ENCODE measurements at places on chromosomes 2 and 18.

DNA sequence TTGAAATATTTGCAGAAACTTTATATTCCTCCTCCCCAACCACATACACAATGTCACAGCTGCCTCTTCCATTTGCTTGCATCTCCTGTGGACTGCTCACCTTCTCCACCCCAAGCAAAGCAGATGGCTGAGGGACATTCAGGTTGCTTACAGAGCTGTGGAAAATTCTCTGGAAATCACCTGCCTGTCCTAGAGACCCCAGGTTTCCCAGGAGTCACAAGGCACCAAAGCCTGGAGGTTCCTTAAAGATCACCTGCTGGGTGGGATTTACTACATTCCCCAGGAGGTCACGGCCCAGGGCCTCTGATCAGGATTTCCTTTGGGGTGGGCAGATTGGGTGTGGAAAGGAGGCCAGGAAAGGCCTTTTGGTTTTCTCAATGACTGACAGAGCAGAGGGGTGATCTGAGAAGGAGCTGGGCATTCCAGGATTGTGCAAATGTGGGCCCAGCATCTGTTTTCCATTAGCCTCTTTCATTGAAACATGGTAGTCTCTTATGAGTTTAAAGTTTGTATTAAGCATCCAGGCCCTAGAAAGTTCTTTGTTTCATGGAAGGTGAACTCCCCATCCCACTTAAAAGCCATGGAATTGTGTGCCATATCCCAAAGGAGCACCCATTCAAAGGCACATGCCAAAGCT lies 410.7 kb upstream of the TNP1 start:
- no peak for DNase-seq

- DNase-seq: no peak
Measured at GRCh38 chr2:102120261-102120660, 22.3 kb upstream of the IL1R1 start.

DNA sequence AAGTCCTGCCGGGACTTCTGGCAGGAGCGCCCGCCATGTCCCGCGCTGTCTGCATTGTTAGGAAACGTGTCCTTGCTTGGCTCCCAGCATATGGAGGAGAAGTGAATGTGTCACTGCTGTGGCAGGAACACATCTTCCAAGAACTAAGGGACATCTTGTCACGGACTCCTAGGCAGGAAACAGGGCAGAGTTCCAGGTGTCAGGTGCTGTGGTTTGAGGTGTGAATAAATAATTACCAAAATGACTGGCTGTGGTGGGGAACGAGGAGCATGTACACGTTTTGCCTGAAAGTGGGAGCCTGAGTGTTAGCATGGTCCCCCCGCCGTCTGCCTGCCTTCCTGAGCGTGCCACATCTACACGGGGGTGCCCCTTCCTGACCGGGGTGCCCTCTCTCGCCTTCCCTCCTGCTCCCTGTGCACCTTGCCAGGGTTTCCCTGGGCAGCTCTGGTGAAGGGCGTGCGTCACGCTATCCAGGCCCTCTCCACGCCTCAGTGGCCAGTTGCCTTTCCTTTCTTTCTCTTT lies 237.5 kb downstream of the LDLRAD4 start:
- no peak for DNase-seq

GRCh38 chr2:187093771-187094412 lies 244.9 kb upstream of the ZSWIM2 start:
- no peak for DNase-seq

- no peak for DNase-seq
Measured at GRCh38 chr18:52531836-52532235, 191.8 kb downstream of the DCC start.

DNA sequence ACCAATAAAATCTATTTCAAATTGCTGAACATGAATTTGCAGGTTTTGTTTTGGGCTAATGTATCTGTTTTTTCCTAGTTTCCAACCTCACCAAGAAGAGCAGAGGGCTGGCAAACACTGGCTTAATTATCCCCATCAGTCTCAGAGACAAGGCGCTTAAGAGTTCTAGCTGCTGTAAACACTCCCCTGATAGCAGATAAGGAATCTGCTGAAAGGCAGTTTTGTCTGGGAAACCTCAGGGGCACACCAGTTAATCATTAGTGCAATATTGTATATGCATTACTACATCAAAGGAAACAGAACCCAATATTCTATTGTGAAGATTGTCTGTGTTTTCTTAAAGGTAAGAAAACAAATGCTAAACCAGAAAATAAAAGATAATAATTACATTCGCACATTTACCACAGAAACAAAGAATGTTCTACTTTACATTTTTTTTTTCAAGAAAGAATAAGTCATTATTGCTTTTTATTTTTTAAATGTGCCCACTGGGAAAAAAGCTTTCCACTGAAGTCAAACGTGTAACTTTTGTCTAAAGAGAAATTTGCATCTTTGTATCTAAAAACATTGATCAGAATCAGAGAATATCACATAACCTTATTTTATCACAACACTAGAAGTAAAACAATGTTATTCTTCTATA lies 179.1 kb downstream of the ERBB4 start:
- no peak for DNase-seq

DNA sequence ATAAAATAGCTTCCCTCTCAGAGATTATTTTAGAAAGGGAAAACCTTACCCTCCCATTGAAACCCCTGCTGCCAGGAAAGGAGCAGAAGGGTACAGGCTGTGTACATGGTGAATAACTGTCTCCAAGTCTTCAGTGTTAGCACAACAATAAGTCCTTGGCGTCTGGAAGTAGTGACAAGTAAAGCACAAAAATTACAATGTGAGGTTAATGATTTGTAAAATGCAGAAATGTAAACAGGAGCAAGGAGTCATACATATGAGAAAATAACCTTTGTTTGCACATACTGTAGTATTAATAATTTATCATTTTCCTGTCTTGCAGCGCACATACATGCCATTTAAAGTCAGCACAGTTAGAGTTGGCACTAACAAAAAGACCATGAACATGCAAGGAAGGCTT lies 40.5 kb downstream of the ABHD3 start:
- DNase-seq: no peak

DNA sequence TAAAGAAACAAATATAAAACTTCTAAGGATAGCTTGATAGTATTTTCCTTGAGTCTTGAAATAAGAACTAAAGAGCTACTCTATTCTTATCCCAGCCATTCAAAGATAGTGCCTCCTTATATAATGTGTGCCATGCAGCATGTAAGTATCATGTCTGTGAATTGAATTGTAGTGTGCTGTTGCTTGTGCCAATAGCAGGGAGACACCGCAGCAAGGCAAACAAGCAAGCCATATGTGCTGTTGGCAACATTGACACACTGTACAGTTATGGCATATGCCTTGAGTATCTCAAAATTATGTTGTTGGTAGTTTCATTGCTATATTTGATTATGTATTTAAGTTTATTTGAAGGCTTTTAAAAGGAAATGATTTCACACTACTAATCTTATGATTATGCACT lies 58.2 kb downstream of the ERBB4 start:
- DNase-seq: no peak

GRCh38 chr2:12010779-12011178 lies 264.3 kb downstream of the LPIN1 start:
- DNase-seq: no peak

DNA sequence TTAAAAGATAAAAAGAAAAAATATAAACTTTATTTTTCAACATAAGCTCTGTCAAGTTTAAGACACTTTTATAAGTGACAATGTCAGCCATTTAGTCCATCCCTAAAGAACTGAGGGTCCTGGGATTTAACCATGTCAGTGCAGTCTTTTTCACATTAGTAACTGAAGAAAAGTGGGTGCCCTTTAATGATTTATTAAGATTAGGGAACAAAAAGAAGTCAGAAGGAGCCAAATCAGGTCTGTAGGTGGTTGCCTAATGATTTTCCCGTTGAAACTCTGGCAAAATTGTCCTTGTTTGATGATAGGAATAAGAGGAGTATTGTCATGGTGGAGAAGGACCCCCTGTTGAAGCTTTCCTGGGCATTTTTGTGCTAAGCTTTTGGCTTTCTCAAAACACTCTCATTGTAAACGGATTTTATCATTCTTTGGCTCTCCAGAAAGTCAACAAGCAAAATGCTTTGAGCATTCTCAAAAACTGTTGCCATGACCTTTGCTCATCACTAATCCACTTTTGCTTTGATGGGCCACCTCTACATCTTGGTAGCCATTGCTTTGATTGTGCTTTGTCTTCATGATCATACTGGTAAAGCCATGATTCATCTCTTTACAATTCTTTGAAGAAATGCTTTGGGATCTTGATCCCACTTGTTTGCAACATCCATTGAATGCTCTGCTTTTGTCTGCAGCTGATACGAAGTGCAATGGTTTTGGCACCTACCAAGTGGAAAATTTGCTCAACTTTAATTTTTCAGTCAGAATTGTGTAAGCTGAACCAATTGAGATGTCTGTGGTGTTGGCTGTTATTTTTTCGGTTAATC lies 22.0 kb downstream of the TSPYL6 start:
- DNase-seq: no peak

DNA sequence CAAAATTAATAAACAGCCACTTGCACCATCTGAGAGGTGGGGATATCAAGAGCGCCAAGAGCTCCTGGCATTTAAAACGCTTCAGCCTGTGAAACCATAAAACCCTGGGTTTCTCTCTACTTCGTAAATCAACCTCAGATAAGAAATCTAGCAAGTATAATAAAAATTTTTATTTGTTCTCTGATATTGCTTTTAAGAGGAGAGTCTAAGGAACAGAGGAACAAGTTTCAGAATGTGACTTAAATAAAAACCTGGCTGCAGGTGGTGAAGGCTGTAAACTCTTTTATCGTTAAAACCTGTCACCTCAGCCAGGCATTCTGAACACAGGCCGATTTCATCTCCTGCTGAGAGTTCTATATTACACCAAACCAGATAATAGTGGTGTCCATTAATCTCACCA lies 9.9 kb downstream of the DYTN start:
- no peak for DNase-seq

- no peak for DNase-seq
Measured at GRCh38 chr2:150528861-150529801, 41.7 kb upstream of the RND3 start.

DNA sequence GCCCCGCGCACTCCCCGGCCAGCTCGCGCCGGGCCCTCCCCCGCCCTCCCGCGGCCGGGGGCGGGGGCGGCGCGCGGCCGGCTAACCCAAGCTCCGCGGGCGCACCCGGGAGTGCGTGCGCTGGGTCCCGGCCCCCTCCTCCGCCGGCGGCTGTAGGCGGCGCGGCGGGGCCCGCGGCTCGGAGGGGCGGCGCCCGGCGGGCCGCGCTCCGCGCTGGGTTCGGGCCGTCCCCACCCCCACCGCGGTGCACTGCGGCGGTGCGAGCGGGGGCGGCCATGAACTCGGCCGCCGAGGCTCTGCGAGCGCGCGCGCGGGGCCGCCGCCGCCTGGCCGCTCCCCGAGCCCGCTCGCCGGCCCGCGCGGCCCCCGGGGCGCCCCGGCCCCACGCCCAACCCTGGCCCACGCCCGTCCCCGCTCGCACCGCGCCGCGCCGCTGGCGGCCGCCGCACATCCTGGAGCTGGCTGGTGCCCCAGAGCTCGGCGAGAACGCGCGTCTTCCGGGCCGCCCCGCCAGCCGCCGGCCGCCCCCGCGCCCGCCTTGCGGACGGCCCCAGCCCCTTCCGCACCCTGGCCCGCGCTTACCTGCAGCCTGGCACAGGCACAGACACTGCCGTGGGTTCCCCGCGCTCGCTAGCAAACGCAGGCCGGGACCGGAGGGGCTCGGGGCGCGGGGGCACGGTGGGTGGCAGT lies at the start of gene ZBTB14:
TSS of gene ZBTB14 (minus strand) at position 496 of the 690 bp plus-strand sequence. CDS start 2,480 bp downstream, outside the sequence.
- peak; percentile 72 for DNase-seq

DNA sequence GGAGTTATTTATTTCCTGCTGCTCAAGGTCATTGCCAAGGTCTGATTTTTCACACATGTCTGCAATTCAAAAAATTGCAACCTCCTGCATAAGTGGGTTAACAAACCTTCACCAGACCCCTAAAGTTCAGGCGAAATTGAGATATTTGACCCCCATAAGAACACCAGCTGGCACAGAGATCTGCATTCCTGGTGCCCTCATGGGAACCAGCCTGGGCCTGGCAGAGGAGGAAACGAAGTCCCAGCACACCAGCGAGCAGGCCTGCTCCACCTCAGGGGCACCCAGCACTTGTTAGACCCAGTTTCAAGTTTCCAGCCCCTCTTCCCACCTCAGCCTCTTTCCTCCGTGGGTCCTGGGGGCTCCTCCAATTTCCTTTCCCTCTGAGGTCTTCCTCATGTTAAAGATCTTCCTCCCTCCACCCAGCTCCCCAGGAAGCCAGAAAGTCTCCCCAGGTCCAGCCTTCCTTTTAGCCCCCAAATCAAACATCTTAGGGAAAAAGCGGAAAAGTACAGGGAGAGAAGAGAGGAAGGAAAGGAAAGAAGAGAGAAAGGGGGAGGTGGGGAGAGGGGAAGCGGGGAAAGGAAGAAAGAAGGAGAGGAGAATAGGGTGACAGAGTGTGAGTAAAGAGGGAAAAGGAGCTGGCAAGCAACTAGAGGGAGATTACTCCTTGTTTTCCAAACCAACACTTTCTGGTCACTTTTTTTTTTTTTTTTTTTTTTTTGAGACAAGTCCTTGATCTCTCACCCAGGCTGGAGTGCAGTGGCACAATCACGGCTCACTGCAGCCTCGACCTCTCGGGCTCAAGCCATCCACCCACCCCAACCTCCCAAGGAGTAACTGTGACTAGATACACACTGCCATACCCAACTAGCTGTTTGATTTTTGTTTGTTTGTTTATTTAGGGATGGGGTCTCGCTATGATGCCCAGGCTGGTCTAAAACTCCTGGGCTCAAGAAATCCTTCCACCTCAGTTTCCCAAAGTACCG lies 3.9 kb upstream of the C2orf72 start:
- no peak for DNase-seq

GRCh38 chr18:11078491-11078890 lies 70.9 kb downstream of the PIEZO2 start:
- no peak for DNase-seq

DNA sequence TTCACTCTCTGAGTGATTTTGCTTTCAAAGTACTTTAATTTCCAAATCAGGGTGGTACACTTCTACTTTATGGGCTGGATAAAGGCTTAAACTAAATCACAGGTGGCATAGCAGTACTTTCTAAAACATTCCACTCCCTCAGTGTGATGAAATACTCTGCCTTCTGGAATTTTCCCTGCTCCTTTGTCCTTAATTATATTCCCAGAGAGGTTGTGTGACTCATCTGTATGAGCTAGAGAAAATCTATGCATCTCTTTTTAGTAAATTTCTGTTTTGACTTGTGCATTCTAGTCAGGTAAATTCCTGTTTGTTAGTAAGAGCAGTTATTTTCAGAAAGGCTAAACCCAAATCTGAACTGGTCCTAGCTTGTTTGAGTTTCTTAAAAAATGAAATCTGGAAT lies 29.0 kb upstream of the PLA2R1 start:
- no peak for DNase-seq

- no peak for DNase-seq
Measured at GRCh38 chr2:39851251-39851650, 72.2 kb upstream of the THUMPD2 start.

DNA sequence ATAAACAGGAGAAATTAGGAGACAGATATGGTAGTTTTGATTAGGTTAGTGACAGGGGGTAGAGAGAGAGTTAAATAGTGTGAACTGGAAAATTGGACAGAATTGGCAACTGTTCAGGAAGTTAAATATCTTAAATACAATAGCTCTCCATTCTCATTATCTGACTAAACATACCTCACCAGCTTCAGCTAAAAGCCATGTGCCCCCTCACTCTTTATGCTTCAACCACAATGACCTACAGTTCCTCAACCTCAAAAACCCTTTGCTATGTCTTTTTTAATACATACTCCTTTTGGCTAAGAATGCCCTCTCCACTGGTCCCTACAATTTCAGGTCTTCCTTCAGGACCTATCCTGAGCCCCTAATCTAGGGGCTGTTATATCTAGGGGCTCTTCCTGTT lies 740.2 kb upstream of the ZEB2 start:
- DNase-seq: no peak

All from CD4-positive, alpha-beta T cell treated with Interleukin-21 for 1 hour (primary cell).